ENCODE measurements at places on chromosomes 5 and 9. TPM values are rescaled to one million over a fixed set of nuclear protein-coding genes. Genes with fewer than 3 reads are reported as not detected.

The TBC1D9B gene
- 33.6 TPM for polyA plus RNA-seq

DNA sequence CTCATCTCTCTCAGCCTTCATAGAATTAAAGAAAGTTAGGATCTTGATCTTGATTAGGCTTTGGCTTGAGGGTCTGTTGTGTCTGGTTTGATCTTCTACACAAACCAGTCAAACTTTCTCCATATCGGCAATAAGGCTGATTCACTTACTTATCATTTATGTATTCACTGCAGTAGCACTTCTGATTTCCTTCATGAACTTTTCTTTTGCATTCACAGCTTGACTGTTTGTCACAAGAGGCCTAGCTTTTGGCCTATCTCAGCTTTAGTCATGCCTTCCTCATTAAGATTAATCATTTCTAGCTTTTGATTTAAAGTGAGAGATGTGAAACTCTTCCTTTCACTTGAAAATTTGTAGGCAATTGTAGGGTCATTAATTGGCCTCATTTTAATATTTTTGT lies 62.8 kb downstream of the SH3RF2 start:
- no peak overlapping the region for H3K4me3 ChIP-seq
- H3K4me1 ChIP-seq: no peaks in the 10 kb centered on the region
- H3K27ac ChIP-seq: no peak overlapping the region
- no peaks in the 10 kb centered on the region for H3K27me3 ChIP-seq
- no peak for DNase-seq
- no peaks in the 10 kb centered on the region for H3K36me3 ChIP-seq

- no peak overlapping the region for H3K27ac ChIP-seq
- no peaks in the 10 kb centered on the region for H3K4me1 ChIP-seq
- H3K36me3 ChIP-seq: no peaks in the 10 kb centered on the region
- peak; percentile 36 for DNase-seq
These were observed 10.0 kb downstream of the CRB2 start for GRCh38 chr9:123365881-123366528.

- H3K36me3 ChIP-seq: no peaks in the 10 kb centered on the region
- no peak overlapping the region for H3K27ac ChIP-seq
- H3K27me3 ChIP-seq: no peaks in the 10 kb centered on the region
- DNase-seq: no peak
- H3K4me3 ChIP-seq: no peak overlapping the region
These were observed 77.1 kb downstream of the PPARGC1B start for GRCh38 chr5:149807176-149807575.

The TMEM232 gene
- polyA plus RNA-seq: 0.20 TPM

GRCh38 chr9:131475956-131476776 lies 26.6 kb upstream of the POMT1 start:
- peaks cover 84% of the 10 kb centered on the region for H3K36me3 ChIP-seq
- no peak overlapping the region for H3K27ac ChIP-seq
- no peaks in the 10 kb centered on the region for H3K4me1 ChIP-seq
- H3K4me3 ChIP-seq: no peak overlapping the region
- no peaks in the 10 kb centered on the region for H3K27me3 ChIP-seq
- DNase-seq: no peak

DNA sequence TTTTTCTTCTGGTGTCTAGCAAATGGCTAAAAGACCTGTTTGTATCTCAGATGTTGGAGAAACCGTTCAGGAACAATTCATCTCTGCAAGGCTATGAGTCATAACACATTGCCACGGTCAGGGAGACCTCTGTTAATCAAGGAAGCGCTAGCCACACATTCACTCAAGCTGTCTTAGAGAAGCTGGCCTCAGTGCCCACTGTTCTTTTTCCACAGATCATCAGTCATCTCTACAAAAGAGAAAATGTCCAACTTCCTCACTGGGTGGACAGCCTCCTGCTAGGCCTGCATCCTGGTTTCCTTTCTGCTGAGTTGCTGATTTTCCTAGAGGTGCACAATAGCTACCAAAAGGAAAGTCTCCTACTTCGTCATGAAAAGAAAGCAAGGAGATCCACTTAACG lies 360.5 kb downstream of the BNC2 start:
- H3K4me3 ChIP-seq: no peak overlapping the region
- peaks cover 2% of the 10 kb centered on the region for H3K4me1 ChIP-seq
- DNase-seq: no peak

GRCh38 chr5:115494570-115495289 lies 49.8 kb downstream of the FEM1C start:
- H3K4me1 ChIP-seq: peaks cover 3% of the 10 kb centered on the region
- H3K27me3 ChIP-seq: no peaks in the 10 kb centered on the region
- H3K27ac ChIP-seq: no peak overlapping the region
- H3K36me3 ChIP-seq: no peaks in the 10 kb centered on the region

- no peaks in the 10 kb centered on the region for H3K36me3 ChIP-seq
- H3K4me1 ChIP-seq: no peaks in the 10 kb centered on the region
- no peak overlapping the region for H3K27ac ChIP-seq
- no peaks in the 10 kb centered on the region for H3K27me3 ChIP-seq
- H3K4me3 ChIP-seq: no peak overlapping the region
These were observed 449.5 kb downstream of the HINT1 start for GRCh38 chr5:130715541-130715940.

GRCh38 chr9:35035851-35036701 lies 36.3 kb downstream of the VCP start:
- H3K27me3 ChIP-seq: no peaks in the 10 kb centered on the region
- H3K27ac ChIP-seq: no peak overlapping the region
- H3K36me3 ChIP-seq: no peaks in the 10 kb centered on the region
- no peaks in the 10 kb centered on the region for H3K4me1 ChIP-seq

GRCh38 chr9:123175854-123176629 lies 92.3 kb downstream of the STRBP start:
- H3K4me1 ChIP-seq: peaks cover 4% of the 10 kb centered on the region
- H3K4me3 ChIP-seq: no peak overlapping the region
- H3K27ac ChIP-seq: peak overlapping the region; percentile 81
- DNase-seq: no peak
- H3K36me3 ChIP-seq: no peaks in the 10 kb centered on the region
- no peaks in the 10 kb centered on the region for H3K27me3 ChIP-seq

The STK32A gene
- 0.52 TPM for polyA plus RNA-seq

- no peaks in the 10 kb centered on the region for H3K4me1 ChIP-seq
- DNase-seq: no peak
- no peaks in the 10 kb centered on the region for H3K27me3 ChIP-seq
- H3K4me3 ChIP-seq: no peak overlapping the region
These were observed 24.4 kb upstream of the GRPEL2 start for GRCh38 chr5:149320791-149321330.

The SLIT3 gene
- 1.2 TPM for polyA plus RNA-seq

GRCh38 chr9:13960011-13960765 lies 353.8 kb downstream of the NFIB start:
- H3K36me3 ChIP-seq: no peaks in the 10 kb centered on the region
- DNase-seq: no peak
- H3K4me3 ChIP-seq: no peak overlapping the region
- 0 out of 2 replicates have a peak, but pooled peaks cover 3% of the 10 kb centered on the region for H3K4me1 ChIP-seq
- no peaks in the 10 kb centered on the region for H3K27me3 ChIP-seq

The HARS1 gene
- polyA plus RNA-seq: 27.8 TPM

The NEUROG1 gene
- not detected for polyA plus RNA-seq

The CKMT2 gene
- polyA plus RNA-seq: 5.0 TPM

DNA sequence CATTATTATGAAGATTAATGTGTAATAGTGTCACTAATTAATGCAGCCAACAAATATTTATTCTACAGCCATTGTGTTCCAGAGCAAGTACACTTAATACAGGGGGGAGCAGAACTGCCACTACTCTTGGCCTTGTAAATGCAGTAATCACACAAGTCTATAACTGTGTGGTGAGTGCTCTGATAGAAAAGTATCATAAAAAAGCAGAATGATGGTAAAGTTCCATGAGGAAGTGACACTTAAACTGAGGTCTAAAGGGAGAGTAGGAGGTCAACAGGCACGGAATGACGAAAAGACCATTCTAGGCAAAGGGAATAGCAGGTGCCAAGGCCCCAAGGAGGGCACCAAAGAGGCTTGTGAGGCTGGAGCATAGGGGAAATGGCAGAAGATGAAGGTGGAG lies 142.9 kb downstream of the OSTF1 start:
- no peak for DNase-seq
- H3K4me1 ChIP-seq: no peaks in the 10 kb centered on the region
- H3K36me3 ChIP-seq: no peaks in the 10 kb centered on the region
- no peak overlapping the region for H3K4me3 ChIP-seq
- H3K27ac ChIP-seq: no peak overlapping the region
- H3K27me3 ChIP-seq: no peaks in the 10 kb centered on the region

The TYRP1 gene
- 0.15 TPM for polyA plus RNA-seq

- H3K27me3 ChIP-seq: no peaks in the 10 kb centered on the region
- DNase-seq: no peak
- no peak overlapping the region for H3K4me3 ChIP-seq
- H3K27ac ChIP-seq: no peak overlapping the region
- H3K4me1 ChIP-seq: no peaks in the 10 kb centered on the region
These were observed 220.6 kb downstream of the MELK start for GRCh38 chr9:36793277-36793676.

GRCh38 chr9:123112015-123112975 lies 78.8 kb downstream of the GPR21 start:
- H3K27ac ChIP-seq: no peak overlapping the region
- no peak for DNase-seq
- H3K4me1 ChIP-seq: peaks cover 11% of the 10 kb centered on the region

GRCh38 chr5:34483442-34484033 lies 172.6 kb upstream of the RAI14 start:
- peak overlapping the region; percentile 39 for H3K27ac ChIP-seq
- no peaks in the 10 kb centered on the region for H3K27me3 ChIP-seq
- no peak for DNase-seq
- H3K4me3 ChIP-seq: no peak overlapping the region

The KCNV2 gene
- polyA plus RNA-seq: not detected

The FGF18 gene
- 0.54 TPM for polyA plus RNA-seq

GRCh38 chr5:22892441-22892840 lies 39.3 kb upstream of the CDH12 start:
- no peak overlapping the region for H3K4me3 ChIP-seq
- no peak for DNase-seq
- H3K27me3 ChIP-seq: no peaks in the 10 kb centered on the region
- H3K27ac ChIP-seq: no peak overlapping the region

The THBS4 gene
- 27.5 TPM for polyA plus RNA-seq

GRCh38 chr5:163978897-163979296 lies 473.5 kb downstream of the MAT2B start:
- H3K27ac ChIP-seq: no peak overlapping the region
- no peaks in the 10 kb centered on the region for H3K4me1 ChIP-seq
- DNase-seq: peak; percentile 1
- no peaks in the 10 kb centered on the region for H3K27me3 ChIP-seq

The FIBCD1 gene
- polyA plus RNA-seq: 8.8 TPM

- no peaks in the 10 kb centered on the region for H3K4me1 ChIP-seq
- H3K27me3 ChIP-seq: no peaks in the 10 kb centered on the region
- no peak for DNase-seq
- no peak overlapping the region for H3K27ac ChIP-seq
- H3K4me3 ChIP-seq: no peak overlapping the region
These were observed 43.1 kb downstream of the NDFIP1 start for GRCh38 chr5:142151436-142152383.

DNA sequence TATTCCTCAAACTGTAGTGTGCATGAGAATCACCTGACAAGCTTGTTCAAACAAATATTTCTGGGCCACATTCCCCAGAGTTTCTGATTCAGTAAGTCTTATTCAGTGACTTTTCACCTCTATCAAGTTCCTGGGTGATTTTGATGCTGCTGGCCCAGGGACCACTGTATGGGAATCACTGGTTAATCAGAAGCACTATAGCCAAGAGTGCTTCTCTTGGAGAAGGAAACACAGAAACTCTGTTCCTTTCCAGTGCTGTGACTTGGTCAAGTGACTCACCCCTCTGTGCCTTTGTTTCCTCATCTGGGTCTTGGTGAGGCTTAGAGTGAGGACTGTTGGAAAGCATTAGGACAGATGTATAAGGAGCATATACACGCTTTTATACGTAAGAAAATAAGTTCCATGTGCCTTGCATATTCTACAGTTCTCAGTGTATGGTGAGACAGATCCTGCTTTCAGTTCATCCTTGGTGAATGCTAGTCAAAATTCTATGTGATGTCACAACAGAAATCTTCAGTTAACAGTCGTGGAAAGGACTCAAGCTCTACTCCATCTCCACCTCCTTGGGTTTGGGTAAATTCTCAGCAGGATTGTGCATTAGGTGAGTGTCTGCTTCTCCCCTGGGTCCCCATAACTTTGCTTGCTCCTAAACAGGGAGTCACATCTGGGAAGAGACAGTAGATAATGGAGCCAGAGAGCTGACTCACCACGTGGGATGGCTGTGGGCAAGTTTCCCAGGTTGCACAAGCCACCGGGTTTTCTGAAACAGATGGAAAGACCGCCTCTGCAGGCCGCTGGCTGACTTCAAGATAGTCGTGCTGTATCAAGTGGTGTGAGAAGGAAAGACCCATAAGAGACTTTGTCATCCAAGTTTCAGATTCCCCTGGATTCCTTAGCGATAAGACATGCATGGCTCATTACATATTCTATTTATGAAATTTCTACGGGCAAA lies 117.0 kb downstream of the NXNL2 start:
- no peaks in the 10 kb centered on the region for H3K27me3 ChIP-seq
- no peak overlapping the region for H3K27ac ChIP-seq
- DNase-seq: no peak
- no peaks in the 10 kb centered on the region for H3K36me3 ChIP-seq
- H3K4me3 ChIP-seq: no peak overlapping the region

GRCh38 chr5:76958991-76959767 lies 6.3 kb downstream of the CRHBP start:
- H3K36me3 ChIP-seq: no peaks in the 10 kb centered on the region
- H3K4me1 ChIP-seq: peaks cover 6% of the 10 kb centered on the region
- DNase-seq: no peak
- peaks cover 16% of the 10 kb centered on the region for H3K27me3 ChIP-seq
- no peak overlapping the region for H3K27ac ChIP-seq

DNA sequence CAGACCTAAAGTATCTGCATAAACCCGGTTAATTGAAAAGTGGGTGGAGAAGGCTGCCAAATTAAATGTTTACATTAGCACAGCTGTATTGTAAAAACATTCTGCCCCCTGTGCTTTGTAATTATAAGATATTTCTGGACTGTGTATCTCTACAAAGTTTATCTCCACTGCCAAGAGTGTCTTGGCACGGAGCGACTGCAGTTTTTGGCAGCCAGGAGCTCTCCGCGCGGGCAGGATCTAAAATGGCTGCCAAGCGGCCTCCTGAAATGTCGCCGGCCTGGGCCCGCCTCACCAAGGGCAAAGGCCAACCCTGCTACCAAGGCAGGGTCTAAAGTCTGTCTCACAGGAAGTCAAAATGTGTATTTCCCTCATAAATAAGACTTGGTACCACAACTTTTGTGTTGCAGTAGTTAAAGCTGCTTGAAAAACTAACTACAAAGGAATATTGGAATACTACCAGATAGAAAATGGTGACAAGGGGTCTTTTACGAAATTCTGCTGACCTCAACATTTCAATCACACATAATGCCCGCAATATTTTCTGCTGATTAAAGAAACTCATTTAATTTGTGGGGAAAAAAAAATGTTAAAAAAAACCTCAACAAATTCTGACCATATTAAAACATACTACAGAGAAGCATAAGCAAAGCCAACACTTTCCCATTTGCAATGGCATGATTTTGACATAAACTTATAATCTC lies 110.4 kb downstream of the NFIB start:
- no peak overlapping the region for H3K27ac ChIP-seq
- no peaks in the 10 kb centered on the region for H3K36me3 ChIP-seq
- DNase-seq: no peak

Measured in H1 (cell line).